Kidney capillary endothelial cell (primary cell): ENCODE measurements at places on chromosomes 13 and 19.

DNA sequence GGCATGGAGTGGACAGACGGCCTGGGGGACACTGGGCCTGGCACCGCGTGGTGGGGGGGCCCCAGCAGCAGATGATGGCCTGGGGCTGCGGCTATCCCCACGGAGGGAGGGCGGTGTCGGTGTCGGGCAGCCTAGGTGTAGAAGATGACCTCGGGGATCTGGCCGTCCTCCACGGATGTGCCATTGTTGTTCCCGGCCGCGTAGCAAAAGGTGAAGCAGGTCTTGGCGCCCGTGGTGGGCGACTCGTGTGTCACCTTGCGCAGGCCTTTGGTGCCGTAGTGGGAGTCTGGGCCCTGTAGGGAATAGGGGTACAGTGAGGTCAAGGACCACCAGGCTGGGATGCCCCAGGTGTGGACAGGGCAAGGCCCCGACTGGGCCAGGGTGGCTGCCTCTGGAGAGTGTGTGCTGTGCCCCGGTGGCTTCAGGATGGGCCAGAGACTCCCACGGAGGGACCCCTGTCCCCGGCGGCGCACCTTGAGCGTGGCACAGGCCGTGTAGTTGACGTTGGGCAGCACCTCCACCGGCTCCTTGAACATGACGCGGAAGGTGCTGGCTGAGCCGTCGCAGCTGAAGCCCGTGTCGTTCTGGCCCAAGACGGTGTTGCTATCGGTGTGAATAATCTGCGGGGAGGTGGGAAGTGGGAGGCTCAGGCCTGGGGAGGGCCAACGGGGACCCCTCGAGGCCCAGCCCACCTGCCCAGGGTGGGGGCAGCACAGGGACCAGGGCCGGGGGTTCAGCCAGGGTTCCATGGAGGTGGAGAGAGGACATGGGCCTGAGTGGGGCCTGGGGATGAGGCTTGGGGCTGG is 29.0 kb downstream of the BTBD2 start:
- DNase-seq, result no peak

- peak; percentile 78 for DNase-seq
Measured at GRCh38 chr19:42468273-42468796, 25.6 kb upstream of the CXCL17 start.

GRCh38 chr19:55389386-55390317 is 3.9 kb downstream of the RPL28 start:
- DNase-seq, result no peak

- DNase-seq, result no peak
Measured at GRCh38 chr19:17775245-17775927, 19.6 kb upstream of the B3GNT3 start.

DNA sequence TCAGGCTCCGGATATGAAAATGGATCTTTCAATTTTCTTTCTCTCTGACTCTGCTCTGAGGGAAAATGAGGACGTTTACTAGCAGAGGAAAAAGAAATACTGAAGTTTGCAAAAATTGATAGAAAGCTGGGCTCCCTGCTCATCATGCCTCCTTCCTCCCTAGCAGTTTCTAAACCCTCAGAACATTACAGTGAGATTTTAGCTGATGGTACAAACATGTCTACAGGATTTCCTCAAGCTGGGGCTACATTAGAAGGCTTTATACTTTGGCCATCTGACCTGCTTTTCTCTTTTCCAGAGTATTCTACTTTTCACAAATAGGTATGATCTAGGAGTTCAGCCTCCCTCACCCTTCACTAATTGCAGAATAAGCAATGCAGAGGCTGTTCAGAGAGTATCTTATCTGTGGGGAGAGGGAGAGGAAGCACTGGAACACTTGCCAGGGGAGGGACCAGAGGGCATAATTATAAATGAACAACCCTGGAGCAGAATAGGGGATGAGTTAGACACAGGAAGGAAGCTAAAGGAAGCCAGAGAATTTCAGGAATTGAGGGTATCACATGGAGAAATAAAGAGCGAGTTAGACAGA is 30.0 kb downstream of the CEACAM1 start:
- DNase-seq, result no peak

- no peak for DNase-seq
Measured at GRCh38 chr13:112014857-112015256, 52.1 kb upstream of the SOX1 start.

- no peak for DNase-seq
Measured at GRCh38 chr13:98390086-98390715, 186.7 kb downstream of the STK24 start.

GRCh38 chr13:30442926-30443325 is 20.6 kb downstream of the UBE2L5 start:
- DNase-seq, result no peak

DNA sequence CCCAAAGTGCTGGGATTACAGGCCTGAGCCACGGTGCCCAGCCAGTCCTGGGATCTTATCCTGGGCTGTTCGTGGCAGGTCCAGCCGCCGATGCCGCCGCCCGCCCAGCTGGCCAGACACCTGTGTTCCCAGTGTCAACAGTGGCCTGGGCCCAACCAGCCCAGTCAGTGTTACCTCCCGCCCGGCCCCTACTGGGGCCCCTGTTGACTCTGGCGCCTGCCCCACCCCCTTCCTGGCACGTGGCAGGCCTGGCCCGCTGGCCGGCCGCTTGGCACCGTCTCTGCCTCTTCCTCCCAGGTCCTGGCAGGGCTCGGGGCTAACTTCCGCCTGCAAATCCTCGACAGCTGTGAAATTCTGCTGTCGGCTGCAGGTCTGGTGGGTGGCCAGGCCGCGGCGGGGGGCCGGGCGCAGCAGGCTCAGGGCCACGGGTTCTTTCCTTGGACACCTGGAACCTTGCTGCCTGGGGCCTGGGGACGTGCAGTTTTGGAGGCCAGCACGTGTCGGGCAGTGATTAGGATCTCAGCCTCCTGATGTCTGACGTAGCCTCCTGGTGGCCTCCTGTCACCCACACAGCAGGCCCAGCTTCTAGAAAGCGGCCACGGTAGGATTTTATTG is 9.1 kb downstream of the ARID3A start:
- DNase-seq, result peak; percentile 73

DNA sequence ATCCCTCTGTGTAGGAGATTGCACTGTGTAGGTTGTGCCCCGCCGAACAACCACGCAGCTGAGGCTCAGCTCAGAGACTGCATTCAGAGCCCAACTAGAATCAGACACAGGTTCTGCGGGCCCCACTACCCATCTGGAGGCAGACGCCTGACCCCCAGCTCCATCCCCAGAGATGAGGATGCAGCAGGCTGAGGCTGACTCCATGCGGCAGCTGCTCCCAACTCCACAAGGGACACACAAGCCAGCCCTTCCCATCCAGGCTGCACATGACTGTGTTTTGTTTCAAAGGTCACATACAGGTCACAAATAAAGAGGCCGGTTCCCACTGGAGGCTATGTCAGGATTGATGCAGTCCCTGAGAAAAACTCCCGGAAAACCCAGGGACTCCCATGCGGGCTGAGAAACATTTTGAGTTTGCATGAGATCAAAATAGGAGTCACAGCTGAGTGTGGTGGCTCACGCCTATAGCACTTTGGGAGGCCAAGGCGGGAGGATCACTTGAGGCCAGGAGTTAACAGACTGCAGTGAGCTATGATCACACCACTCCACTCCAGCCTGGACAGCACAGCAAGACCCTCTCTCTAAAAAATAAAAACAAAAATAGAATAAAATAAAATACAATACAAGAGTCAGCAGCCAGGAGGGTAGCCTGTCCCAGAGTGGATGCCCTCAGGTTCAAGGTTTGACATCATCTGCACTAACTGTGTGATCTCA is 14.0 kb downstream of the ELL start:
- DNase-seq, result no peak

DNA sequence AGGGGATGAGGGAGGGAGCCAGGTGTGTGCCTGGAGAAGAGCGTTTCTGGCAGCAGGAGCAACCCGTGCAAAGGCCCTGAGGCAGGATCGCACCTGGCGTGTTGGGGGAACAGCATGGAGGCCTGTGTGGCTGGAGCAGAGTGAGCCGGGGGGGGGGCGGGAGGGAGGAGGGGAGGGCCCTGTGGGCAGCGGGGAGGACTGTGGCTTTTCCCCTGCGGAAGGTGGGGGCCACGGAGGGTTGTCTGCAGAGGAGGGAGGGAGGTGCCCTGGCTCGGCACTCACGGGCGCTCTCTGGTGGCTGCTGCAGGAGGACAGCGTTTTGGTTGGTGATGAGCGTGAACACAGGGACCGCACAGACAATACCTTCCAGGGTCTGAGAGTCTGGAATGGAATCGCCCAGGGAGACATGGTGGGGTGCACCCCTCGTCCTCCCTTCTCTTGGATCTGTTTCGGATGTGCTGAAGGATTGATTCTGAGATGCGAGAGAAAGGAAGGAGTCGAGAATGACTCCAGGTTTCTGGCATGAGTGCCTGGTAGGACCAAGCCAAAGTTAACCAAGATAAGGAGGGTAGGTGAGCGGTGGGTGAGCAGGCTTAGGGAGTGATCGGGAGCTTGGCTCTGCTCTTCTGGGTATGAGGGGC is 6.5 kb downstream of the RAB11B start:
- peak; percentile 59 for DNase-seq

- no peak for DNase-seq
Measured at GRCh38 chr13:27923794-27924528, 4.2 kb downstream of the PDX1 start.

DNA sequence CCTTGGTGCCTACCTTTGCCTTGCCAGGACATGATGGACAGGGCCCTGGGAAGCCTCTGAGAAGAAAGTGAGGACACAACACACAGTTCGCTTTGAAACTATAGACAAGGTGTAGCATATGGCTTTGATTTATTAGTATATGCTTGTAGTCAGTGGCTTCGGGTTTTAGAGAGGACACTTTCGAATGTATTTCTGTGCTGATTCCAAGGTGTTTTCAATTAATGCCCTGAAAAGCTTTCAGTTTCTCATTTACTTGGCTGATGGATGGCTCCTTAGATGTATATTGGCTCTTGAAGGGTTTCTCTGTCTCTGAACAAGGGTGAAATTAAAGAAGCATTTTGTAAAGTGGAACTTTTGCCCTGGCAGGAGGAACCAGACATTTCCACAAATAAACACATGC is 106.9 kb downstream of the POSTN start:
- DNase-seq, result no peak

DNA sequence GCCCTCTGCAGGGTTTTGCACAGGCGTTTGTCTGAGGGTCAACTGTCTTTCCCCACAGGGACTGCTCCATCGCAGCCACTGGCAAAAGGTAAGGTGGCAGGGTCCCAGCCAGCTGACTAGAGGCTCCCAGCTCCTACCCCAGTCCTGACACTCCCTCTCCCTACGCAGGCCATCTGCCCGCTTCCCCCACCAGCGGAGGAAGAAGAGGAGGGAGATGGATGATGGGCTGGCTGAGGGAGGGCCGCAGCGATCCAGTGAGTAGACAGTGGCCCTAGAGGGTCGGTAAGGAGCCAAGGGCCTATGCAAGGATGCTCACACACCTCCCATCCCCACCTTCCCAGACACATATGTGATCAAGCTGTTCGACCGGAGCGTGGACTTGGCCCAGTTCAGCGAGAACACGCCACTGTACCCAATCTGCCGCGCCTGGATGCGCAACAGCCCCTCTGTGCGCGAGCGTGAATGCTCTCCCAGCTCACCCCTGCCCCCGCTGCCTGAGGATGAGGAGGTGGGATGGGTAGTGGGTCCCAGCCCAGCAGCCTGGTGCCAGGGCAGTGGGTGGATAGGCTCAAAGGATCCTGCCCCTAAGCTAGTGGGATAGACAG is 4.0 kb downstream of the HSPB6 start:
- no peak for DNase-seq

GRCh38 chr19:2352121-2352520 is 7.9 kb upstream of the TMPRSS9 start:
- no peak for DNase-seq

- no peak for DNase-seq
Measured at GRCh38 chr13:83377491-83377890, 504.8 kb downstream of the SLITRK1 start.

DNA sequence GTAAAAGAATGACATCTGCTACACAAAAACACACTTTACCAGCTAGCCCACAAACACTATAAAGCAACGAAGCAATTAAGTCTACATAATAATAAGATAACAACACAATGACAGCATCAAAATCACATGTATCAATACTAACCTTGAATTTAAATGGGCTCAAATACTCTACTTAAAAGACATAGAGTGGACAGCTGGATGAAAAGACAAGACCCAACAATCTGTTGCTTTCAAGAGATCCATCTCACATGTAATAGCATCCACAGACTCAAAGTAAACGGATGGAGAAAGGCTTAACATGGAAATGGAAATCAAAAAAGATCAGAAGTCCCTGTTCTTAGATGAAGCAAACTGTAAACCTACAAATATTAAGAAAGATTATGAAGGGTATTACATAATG is 2175.9 kb downstream of the PCDH9 start:
- DNase-seq, result no peak

- DNase-seq, result no peak
Measured at GRCh38 chr13:44402899-44403445, 29.3 kb downstream of the SERP2 start.

GRCh38 chr13:40230833-40231266 is 435.6 kb downstream of the FOXO1 start:
- peak; percentile 61 for DNase-seq

DNA sequence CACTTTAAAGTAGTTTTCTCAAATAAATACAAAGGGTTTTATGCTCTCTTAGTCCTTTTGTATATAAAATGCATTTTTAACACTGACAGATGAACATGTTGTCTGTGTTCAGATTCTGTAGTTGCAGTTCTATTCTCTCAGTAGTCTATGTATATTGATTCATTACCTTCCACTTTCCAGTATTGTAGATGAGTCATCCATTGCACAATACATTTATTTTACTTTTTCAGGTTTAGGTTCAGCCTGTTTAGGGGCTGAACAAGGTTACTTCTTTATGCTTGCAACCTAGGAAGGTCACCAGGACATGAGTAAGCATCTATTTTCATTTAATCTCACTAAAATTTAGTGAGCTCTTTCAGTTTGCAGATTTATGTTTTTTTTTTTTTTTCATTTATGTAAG is 173.6 kb downstream of the NALCN start:
- no peak for DNase-seq

DNA sequence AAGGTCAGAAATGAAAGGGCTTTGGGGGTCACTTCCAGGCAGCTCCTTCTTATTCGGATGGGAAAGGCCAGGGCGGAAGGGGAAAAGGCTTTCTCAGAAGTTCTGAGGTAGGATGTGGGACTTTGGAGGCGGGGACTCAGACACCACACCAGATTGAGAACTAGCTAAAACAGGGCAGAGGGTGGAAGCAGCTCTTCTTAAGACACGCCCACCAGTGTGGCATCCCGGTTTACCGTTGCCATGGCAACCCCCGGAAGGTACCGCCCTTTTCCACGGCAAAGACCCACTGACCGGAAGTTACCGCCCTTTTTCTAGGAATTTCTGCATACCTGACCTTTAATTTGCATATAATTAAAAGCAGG is 3.8 kb upstream of the LILRA5 start:
- DNase-seq, result no peak

- DNase-seq, result peak; percentile 58
Measured at GRCh38 chr13:73835138-73835721, 299.0 kb downstream of the KLF12 start.
